ENCODE measurements at places on chromosomes 2 and 18.

DNA sequence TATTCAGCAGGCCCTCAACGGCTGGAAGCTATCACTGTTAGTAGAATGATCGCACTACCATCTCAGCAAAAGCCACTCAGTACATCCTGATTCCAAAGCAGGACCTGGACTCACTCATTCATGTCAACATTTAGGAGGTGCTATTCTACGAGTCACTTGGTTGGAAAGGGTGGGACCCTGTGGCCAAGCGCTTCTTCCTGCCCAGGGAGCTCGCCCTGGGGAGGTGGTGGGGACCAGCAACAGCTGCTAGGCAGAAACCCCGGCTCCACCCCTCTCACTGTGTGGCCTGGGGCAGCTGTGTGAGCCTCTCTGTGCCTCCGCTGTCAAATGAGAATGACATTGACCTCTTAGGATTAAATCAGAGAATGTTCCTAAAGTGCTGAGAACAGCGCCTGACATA lies 231.4 kb downstream of the EIPR1 start:
- DNase-seq = no peak

DNA sequence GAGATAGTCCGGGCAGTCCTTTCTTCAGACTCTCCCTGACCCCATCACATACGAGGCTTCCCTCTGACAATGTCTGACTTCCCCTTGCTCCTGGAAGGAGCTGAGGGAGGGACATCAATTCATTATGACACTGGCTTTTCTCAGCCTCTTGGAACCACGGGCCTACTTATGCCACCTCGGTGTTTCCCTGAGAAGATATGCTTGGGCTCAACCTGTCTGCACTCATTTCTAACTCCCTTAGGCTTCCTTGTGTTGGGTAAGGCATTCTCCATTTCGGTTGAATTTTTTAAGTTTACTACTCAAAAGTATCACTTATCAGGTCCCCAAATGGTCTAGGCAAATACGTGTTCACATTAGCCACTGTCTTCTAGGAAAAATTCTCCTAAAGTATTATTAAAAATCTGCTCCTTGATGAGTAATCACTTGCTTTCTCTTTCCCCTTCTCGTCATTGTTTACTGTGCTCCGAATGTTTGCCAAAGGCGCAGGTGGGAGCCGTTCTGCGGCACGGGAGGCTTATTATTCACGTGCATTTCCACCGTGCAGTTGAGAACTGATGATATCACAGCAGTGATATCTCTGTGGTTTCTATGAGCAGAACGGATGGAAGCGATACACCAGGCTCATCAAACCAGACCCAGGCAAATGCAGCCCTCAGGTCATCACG lies 33.1 kb downstream of the ARL4C start:
- DNase-seq = no peak

- no peak for DNase-seq
Measured at GRCh38 chr2:20094955-20095354, 43.5 kb upstream of the LAPTM4A start.

GRCh38 chr2:37375741-37376288 lies 31.4 kb downstream of the QPCT start:
- DNase-seq = no peak

- DNase-seq = no peak
Measured at GRCh38 chr2:182724656-182725055, 8.6 kb downstream of the DNAJC10 start.

DNA sequence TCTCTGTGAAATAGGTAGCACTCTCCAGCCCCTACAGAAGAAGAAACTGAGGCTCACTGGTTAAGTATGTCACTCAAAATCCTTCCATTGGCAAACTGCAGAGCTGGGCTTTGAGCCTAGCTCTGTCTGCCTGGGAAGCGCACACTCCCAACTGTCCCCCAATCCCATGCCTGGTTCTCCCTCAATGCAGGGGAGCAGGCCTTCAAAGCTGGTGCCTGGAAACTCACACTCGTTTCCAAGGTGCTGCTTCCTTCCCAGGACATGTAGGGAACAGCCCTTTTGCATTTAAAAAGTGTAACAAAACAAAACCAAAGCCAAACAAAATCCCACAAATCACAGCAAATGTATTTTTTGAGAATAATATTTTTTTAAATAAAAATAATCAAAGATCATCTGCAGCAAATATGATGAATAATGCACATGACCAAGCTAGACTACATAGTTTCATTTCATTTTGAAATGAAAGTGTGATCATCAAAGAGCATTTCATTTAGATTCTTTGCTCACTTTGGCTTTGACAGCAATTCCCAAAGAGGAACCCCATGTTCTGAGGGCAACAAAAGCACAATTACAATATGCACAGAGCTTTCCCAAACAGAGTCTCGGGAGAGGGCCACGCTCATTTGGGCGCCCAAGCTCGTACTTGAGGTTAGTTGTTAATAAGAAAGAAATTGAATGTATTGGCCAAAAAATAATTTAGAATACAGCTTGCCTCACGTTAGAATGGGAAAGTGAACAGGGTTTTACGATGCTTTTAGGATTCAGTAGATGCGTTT lies 96.7 kb upstream of the ACKR3 start:
- no peak for DNase-seq

GRCh38 chr18:9175115-9175514 lies 38.5 kb downstream of the ANKRD12 start:
- no peak for DNase-seq

DNA sequence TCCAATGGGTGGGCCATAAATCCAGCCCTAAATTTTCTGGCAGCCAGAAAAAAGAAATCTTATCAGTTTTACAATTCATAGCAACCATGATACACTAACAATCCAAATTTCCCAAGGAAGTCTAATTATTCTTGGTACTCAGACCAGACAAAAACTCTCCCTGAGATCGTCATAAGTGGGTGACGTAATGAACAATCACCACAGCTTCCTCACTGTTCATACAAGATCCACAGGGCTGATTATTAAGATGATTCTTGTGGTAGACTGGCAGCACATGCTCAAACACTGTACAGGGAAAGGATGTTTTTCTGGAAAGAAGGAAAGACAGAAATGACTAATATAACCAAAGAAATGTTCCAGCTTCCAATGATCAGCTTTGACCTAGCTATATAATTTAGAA lies 178.3 kb upstream of the CRIM1 start:
- no peak for DNase-seq

DNA sequence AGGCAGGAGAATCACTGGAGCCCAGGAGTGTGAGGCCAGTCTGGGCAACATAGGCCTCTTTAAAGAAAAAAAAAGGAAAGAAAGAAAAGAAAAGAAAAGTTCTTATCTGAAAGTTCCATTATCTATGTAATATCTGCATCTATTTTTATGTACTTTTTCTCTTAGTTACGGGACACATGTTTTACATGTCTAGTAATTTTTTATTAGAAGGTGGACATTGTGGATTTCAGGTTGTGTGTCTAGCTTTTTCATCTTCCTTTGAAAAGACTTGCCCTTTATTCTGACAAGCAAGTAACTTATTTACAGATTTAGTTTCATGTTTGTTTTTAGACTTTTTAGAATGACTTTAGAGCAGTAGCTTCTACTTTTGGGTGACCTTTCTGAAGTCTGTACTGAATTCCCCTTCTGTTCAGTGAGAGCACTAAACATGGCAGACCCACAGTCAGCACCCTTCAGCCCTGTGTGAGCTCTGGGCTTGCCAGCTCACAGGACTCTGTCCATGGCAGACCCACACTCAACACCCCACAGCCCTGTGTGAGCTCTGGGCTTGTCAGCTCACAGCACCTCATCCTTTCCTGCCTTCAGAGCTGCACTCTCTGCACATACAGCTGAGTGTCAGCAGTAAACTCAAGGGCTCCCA lies 17.5 kb downstream of the TRAPPC12 start:
- no peak for DNase-seq

- DNase-seq = no peak
Measured at GRCh38 chr2:149167941-149168340, 129.4 kb downstream of the LYPD6B start.

GRCh38 chr2:233468741-233469110 lies 97.9 kb downstream of the USP40 start:
- DNase-seq = no peak

- DNase-seq = no peak
Measured at GRCh38 chr2:64393383-64394010, 60.5 kb upstream of the LGALSL start.

- no peak for DNase-seq
Measured at GRCh38 chr2:173226899-173227698, 127.6 kb upstream of the CDCA7 start.

- DNase-seq = no peak
Measured at GRCh38 chr2:95391641-95392310, 10.7 kb upstream of the FAHD2A start.

DNA sequence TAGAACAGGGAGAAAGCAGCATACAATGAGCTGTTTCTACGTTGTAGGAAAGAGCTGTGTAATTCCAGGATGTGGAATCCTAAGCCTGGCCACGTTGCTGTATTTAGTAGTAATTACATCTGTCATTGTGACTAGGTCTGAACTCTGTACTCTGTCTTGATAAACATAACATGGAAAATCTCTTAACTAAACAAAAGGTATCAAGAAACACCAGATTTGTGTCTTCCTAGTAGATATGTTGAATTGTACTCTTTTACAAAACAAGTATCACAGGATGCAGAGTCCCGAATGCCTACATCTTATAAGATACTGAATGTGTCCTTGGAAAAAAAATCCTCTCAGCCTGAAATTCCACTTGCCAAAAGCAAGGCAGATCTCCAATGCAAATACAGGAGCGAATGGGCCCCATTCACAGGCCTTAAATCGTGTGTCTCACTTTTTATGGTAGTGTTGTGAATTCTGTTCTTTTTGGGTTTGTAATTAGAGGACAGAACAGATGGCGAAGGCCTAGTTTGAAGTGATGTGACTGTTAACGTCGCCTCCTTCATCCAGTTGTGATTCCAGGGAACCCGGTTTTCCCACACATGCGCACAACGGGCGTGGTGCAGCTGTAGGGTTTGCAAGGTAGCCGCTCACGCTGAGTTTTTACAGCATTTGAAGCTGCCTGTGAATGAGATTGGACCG lies 246.5 kb downstream of the GBX2 start:
- no peak for DNase-seq

DNA sequence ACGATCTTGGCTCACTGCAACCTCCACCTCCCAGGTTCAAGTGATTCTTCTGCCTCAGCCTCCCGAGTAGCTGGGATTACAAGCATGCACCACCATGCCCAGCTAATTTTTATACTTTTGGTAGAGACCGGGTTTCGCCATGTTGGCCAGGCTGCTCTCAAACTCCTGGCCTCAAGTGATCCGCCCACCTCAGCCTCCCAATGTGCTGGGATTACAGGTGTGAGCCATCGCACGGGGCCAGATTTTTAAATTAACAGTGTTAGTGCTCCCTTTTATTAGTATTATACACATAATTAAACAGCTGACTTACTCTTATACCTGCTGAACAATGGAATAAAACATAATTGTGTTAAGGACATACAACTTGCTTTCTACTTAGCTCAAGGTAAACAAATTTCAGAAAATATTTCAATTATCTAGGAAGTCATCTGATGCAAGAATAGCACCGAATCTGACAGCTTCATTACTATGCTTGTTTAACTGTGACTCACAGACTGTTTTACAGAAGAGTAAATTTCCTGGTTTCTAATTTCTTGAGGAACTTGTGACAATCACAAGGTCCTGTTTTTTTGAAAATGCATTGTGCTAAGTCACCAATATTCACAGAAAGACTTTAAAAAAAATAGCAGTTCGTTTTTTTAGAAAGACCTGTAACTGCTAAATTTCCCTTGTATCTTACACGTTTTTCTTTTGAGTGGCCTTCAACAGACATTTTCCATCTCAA lies 51.2 kb downstream of the SPIRE1 start:
- DNase-seq = no peak

GRCh38 chr18:9685615-9685890 lies 22.5 kb upstream of the RAB31 start:
- no peak for DNase-seq

GRCh38 chr2:210673117-210673516 lies 116.7 kb downstream of the CPS1 start:
- no peak for DNase-seq

- no peak for DNase-seq
Measured at GRCh38 chr2:58067001-58067400, 20.4 kb downstream of the VRK2 start.

DNA sequence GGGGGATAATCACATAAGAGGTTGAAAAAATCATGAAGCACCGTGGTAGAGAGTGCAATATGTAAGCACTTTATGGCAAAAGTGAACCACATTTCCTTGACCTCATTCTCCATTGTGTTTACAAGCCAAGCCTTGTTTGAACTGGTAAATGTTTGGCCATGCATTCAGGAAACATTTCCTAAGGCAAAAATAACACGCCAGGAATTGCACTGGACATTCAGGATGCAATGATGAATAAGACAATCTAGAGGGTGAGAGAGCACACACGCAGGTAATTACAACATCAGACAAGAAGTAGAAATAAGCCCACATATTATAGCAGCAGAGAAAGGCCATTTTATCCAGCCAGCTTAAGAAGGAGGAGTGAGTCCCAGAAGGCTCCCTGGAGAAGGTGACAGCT lies 218.0 kb upstream of the OSR1 start:
- no peak for DNase-seq

GRCh38 chr2:149278161-149278871 lies 52.1 kb upstream of the LYPD6 start:
- no peak for DNase-seq

- no peak for DNase-seq
Measured at GRCh38 chr2:72846171-72847095, 20.6 kb upstream of the EXOC6B start.

DNA sequence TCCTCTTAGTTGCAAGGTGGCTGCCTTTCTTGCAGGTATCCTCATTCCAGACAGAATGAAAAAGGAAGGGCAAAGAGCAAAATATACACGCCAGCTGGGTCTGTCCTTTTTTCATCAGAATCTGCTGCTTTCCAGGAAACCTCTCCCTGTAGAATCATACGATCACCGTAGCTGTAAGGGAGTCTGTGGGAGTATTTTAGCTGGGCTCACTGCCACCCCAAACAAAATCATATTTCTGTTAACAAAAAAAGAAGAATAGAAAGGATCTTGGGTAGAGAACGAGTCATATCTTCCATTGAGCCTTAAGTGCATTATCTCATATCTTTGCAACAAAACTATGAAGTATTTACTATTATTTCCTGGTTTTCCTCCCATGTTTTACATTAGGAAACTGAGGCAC lies 15.0 kb upstream of the TANC1 start:
- DNase-seq = no peak

DNA sequence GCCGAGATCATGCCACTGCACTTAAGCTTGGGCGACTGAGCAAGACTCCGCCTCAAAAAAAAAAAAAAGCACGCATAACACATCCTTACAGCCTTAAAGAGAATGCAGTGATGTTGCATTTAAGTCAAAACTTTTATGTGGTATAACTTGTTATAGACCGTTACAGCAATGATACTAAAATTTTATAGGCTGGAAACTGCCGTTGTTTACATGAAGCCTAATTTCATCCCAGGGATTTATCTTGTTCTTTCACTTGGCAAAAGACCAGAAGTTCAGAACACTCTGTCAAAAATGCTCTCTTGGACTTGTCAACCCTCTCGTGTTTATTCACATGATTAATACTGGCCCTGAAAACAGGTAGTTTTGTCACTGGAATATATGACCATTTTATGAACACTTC lies 7.4 kb downstream of the GNAL start:
- DNase-seq = no peak

GRCh38 chr2:207253666-207254345 lies 88.1 kb upstream of the KLF7 start:
- no peak for DNase-seq

Measured in cortex of kidney (tissue), 1 donor.